Naive thymus-derived CD8-positive, alpha-beta T cell (primary cell): ENCODE measurements at places on chromosomes 6 and 20.

DNA sequence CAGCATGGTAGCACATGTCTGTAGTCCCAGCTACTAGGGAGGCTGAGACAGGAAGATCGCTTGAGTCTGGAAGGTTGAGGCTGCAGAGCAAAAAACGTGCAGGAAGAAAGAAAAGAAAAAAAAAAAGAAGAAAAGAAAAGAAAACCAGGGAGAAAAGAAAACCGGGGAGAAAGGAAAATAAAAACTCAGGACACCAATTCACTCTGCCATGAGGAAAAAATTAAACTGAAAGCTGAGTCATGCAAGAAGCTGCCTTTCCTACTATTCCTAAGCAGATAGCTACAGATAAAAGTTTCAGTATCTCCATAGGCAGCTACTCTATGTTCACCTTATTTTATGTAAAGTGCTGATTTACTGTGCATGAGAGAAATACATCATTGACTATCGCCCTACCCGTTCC, 10.5 kb downstream of the PTGIS start:
- DNase-seq, result no peak

GRCh38 chr6:138099832-138100231, 7.4 kb downstream of the PERP start:
- no peak for DNase-seq

DNA sequence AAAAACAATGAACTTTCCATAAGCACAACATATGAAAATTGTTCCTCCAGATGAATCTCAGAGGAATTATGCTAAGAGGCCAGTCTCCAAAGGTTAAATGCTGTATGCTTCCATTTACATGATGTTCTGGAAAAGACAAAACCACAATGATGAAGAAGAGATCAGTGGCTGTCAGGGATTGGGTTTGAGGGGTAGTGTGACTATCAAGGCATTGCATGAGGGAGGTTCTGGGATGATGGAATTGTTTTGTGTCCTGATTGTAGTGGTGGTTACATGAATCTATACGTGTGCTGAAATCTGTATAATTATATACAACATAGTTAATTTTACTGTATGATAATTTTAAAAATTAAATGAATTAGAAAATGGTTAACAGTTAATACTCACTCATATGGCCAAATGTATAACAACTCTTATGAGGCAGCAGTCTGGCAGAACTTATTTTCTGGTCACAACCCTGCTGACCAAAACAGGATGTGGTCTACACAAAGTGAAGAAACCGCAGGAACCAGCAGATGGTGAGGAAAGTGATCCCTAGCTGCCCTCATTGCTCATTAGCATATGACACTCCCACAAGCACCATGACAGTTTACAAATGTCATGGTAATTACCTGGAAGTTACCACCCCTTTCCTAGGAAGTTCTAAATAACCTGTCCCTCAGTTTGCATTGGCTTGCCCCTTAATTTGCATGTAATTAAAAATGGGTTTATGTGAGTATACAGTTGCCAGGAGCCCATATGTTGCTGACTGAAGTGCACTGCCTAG, 31.9 kb downstream of the NSFL1C start:
- DNase-seq, result peak; percentile 75

- DNase-seq, result no peak
Measured at GRCh38 chr20:45816951-45817350, 4.5 kb downstream of the UBE2C start.

- DNase-seq, result peak; percentile 47
Measured at GRCh38 chr6:137033828-137034227, 10.9 kb downstream of the IL20RA start.

- no peak for DNase-seq
Measured at GRCh38 chr6:79076160-79076559, 1.9 kb downstream of the PHIP start.

GRCh38 chr6:159104931-159105330, 60.1 kb upstream of the TAGAP start:
- DNase-seq, result no peak
